Right ventricle myocardium superior (tissue), 1 donor: ENCODE measurements at places on chromosomes 3 and 15. TPM values are rescaled to one million over a fixed set of nuclear protein-coding genes. Genes with fewer than 3 reads are reported as not detected.
A peak's percentile ranks its signal among the peaks of the same experiment; 100 is the strongest.

GRCh38 chr3:147122350-147122749 is 284.0 kb downstream of the ZIC4 start:
- no peak for DNase-seq

DNA sequence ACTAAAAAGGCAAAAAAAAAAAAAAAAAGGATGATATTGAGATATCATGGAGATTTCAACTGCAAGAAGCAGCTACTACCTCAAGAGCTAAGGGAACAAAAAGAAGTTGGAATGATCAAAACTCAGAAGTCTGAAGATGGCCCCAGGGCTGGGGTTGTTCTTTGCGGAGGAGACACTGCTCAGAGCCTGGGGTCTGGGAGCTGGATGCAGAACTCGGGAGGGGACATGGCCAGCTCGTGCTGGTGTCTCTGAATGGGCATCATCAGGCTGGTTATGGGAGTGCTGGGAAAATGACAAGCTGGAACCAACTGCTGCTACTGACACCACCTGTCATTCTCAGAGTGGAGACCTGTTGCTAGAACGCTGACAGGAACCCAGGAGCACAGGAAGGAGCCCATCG is 14.2 kb upstream of the ADIPOQ start:
- no peak for DNase-seq

DNA sequence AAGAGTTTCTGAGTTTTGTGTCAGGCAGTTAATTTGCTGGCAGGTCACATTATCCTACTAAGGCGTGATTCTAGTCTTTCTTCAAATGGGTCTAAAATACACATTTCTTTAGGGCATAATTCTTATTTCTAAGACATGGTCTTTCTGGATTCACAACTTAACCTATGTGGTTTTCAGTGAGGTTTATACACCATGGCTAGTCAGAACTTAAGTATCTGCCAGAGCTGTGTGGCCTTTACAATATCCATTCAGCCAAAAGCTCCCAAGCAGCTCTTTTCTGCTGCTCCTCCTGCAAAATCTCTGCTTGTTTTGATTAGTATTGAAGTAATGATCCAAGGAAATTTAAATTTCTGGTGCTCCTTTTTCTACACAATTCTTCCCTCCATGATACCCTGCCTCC is 33.5 kb downstream of the SLC9C1 start:
- no peak for DNase-seq

The PLA1A gene
- 1.6 TPM for total RNA-seq

DNA sequence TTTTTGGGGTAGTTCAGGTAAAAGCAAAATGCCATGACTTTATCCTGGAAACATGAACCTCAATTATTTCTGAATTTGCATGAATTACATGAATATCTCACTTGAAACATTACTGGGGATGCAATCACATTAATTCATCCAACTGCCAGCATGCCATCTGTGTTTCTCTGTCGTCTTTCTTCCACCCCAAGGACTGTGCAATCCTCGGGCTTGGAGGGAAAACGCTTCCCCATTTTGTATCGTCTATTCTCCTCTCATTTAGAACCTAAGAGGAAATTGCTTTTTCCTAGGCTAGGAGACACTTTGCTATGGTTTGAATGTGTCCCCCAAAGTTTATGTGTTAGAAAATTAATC is 109.4 kb downstream of the SQOR start:
- DNase-seq = no peak

- DNase-seq = peak; percentile 93
Observed at GRCh38 chr15:73982222-73982962, 9.7 kb downstream of the STOML1 start.

The SGO1 gene
- 0.59 TPM for total RNA-seq

GRCh38 chr3:25015599-25015998 is 412.5 kb upstream of the RARB start:
- DNase-seq = no peak

The LAMB2 gene
- 568 TPM for total RNA-seq

GRCh38 chr3:158109295-158109803 is 540 bp upstream of the RSRC1 start:
- DNase-seq = no peak

The SLC7A14 gene
- not detected for total RNA-seq

DNA sequence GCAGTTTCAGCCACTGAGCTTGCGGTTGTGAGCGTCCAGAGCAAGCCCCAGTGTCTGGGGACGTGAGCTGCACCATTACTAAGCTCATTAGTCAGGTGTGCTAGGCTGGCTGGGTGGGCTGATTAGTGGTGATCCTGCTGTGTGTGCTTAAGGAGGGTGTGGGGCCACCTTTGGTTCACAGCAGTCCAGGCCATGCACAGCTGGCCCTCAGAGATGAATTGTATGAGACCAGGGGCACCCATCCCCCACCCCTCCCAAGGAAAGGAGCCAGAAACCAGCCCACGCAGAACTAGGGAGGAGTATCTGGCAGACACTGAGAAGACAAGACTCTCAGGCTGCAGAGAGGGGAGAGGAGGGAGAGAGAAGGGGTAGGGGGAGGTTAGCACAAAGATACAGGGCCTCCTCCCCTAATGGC is 3.8 kb downstream of the TYRO3 start:
- DNase-seq = no peak

The SRGAP3 gene
- total RNA-seq = 5.1 TPM

- DNase-seq = no peak
Observed at GRCh38 chr15:66654361-66654738, 47.7 kb upstream of the SMAD6 start.

DNA sequence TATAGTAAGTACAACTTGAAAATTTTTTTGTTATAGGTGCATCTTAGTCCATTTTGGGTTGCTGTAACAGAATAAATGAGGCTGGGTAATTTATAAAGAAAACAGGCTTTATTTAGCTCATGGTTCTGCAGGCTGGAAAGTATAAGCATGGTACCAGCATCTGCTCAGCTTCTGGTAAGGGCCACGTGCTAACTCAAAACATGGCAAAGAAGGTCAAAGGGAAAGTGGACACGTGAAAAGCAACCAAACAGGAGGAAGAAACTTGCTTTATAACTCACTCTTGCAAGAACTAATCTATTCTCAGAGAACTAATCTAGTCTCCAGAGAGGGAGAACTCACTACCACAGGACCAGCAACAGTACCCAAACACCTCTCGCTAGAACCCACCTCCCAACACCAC is 9.1 kb downstream of the HDGFL3 start:
- no peak for DNase-seq

The HDAC11 gene
- 40.7 TPM for total RNA-seq

The CLCN2 gene
- total RNA-seq = 1.9 TPM

- DNase-seq = no peak
Observed at GRCh38 chr3:66854601-66855151, 143.4 kb upstream of the KBTBD8 start.

The KY gene
- total RNA-seq = 13.7 TPM

DNA sequence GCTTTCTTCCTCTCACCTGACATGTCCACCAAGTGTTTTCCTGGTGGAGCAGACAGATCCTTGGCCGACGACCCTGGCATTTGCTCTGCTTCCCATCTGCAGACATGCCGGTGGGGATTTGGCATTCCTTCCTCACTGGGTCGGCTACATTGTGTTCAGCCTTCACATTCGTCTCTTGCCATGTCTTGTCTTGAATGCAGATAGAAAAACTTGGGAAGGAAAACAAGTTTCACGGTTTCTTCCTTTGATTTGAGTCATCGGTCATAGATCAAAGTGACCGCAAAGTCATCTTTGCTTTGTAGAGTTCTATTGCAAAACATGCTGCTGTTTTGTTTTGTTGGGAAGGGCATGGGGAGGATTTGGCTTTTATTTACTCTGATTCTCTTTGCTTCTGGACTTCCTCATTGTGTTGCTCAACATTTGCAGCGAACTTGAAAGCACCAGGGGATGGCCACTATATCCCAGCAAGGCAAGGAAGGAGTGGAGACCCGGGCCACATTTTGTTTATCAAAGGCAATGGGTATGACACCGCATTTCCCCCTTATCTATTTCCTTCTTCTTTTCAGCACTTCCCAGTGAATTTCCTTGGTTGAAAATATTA is 321.3 kb downstream of the CACNA2D3 start:
- no peak for DNase-seq

- peak; percentile 21 for DNase-seq
Observed at GRCh38 chr3:52777127-52777958, at the start of gene ITIH1. ITIH1 (plus strand) TSS chr3:52777599; CDS start chr3:52777616, 17 bp downstream.

GRCh38 chr15:86644339-86644738 is 564.7 kb downstream of the AGBL1 start:
- DNase-seq = no peak

DNA sequence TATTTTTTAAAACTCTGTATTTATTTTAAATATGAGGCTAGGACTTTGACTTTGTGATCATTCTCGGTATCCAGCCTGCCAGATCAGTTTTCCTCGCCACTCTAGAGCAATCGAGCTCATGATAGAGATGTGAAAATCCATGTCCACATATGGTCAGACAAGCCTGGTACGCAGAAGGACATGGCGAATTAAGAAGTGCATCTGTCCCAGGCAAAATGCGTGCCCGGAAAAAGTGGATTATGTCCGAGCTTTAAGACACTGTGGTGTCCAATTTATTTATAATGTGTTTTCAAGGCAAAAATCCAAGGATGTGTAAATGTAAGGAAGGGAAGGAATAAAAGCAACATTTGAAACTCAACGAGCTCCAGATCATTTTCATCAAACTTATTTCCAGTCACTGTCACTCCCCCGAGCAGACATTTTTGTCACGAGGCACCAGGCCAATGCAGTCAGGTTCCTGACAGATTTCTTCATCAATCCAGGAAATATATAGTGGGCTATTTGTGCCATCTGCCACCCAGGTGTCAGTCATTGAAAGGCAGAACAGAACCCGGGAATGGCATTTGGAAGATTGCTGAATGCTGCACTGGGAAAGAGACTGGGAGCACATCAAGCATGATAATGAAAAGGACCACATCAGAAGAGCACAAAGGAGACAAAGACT is 825.7 kb downstream of the SQOR start:
- DNase-seq = no peak

The CPEB1 gene
- total RNA-seq = 1.3 TPM

The TRIM42 gene
- total RNA-seq = not detected

The CYP1A2 gene
- total RNA-seq = not detected

DNA sequence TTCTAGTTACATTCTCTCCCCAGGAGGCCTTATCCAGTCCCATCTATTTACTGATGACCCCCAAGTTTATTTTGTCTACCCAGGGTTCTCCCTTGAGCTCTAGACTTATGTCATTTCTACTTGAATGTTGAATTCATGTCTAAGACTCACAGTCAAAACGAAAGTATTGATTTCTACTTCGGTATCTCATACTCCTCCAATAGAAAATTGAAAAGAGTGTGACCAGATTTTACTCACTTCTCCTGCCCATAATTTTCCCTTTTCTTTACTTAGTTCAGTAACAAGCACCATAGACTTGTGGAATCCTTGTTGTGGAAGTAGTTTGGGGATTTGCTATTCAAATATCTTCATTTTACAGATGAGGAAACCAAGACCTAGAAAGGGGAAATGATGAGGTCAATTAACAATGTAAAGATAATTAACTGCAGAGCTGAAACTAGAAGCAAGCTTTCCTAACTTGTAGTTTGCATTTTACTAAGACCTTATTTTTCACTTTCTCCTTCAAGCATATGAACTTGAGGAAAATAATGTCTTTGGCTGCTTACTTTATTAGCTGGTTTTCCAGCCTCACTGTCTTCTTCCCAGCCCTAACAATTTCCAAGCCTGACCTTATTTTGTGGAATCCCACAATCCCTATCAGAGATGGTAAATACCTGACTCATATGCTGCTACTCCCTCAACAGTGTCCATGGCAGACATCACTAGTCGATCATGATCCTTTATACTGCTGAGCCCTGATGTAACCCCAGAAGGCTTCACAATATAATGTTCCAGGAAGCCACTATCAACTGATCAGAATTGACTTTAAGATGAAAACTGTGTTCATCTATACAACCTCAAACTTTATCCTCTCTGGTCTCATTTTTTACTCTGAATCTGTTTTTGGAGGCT is 123.9 kb upstream of the AGBL1 start:
- no peak for DNase-seq

The TTC21A gene
- total RNA-seq = 2.0 TPM

GRCh38 chr15:25705433-25706115 is 157.6 kb downstream of the ATP10A start:
- no peak for DNase-seq
